Brain (organoid and tissue), 16 donors: ENCODE measurements at places on chromosomes 12 and 14. TPM values are rescaled to one million over a fixed set of nuclear protein-coding genes. Genes with fewer than 3 reads are reported as not detected.

SIX4 gene
- 4.9 TPM for polyA plus RNA-seq

PRPF40B gene
- 15.9 TPM for polyA plus RNA-seq

WBP11 gene
- polyA plus RNA-seq, result 43.2 TPM

GLT1D1 gene
- polyA plus RNA-seq, result 6.6 TPM

C12orf56 gene
- 2.5 TPM for polyA plus RNA-seq

KRT6C gene
- polyA plus RNA-seq, result not detected

BICDL1 gene
- 22.9 TPM for polyA plus RNA-seq

CISTR gene
- not detected for polyA plus RNA-seq

GSC gene
- not detected for polyA plus RNA-seq

ALX1 gene
- not detected for polyA plus RNA-seq

TAS2R46 gene
- polyA plus RNA-seq, result not detected

FLRT2 gene
- polyA plus RNA-seq, result 3.9 TPM

HOXC11 gene
- not detected for polyA plus RNA-seq

KLRC2 gene
- polyA plus RNA-seq, result 1.6 TPM

ATL1 gene
- 38.7 TPM for polyA plus RNA-seq

NTS gene
- not detected for polyA plus RNA-seq

ADAMTS20 gene
- polyA plus RNA-seq, result not detected

RIMBP2 gene
- polyA plus RNA-seq, result 15.0 TPM

ST8SIA1 gene
- 1.6 TPM for polyA plus RNA-seq

TPI1 gene
- polyA plus RNA-seq, result 1,087 TPM

KLRD1 gene
- 0.46 TPM for polyA plus RNA-seq

NINJ2 gene
- polyA plus RNA-seq, result 26.6 TPM

SIX1 gene
- 68.4 TPM for polyA plus RNA-seq

AQP6 gene
- polyA plus RNA-seq, result 1.4 TPM

TAS2R31 gene
- not detected for polyA plus RNA-seq

LRP1-AS gene
- polyA plus RNA-seq, result not detected

ADAM21 gene
- polyA plus RNA-seq, result not detected

PLEKHA5 gene
- polyA plus RNA-seq, result 8.6 TPM

IAPP gene
- polyA plus RNA-seq, result not detected

PMCH gene
- polyA plus RNA-seq, result not detected

BTBD7 gene
- 9.3 TPM for polyA plus RNA-seq

PTHLH gene
- 0.58 TPM for polyA plus RNA-seq

C12orf60 gene
- 5.4 TPM for polyA plus RNA-seq

TPH2 gene
- polyA plus RNA-seq, result not detected

KCNH3 gene
- polyA plus RNA-seq, result 30.6 TPM

PTGER2 gene
- polyA plus RNA-seq, result not detected

NRXN3 gene
- 8.8 TPM for polyA plus RNA-seq

SIX6 gene
- polyA plus RNA-seq, result 5.2 TPM

HIF1A gene
- polyA plus RNA-seq, result 80.8 TPM

PRPH gene
- polyA plus RNA-seq, result 166 TPM

IL31 gene
- polyA plus RNA-seq, result not detected

SERPINA12 gene
- polyA plus RNA-seq, result not detected

ACSM4 gene
- not detected for polyA plus RNA-seq

CFAP73 gene
- not detected for polyA plus RNA-seq

PRIMA1 gene
- 8.8 TPM for polyA plus RNA-seq

DAO gene
- 0.78 TPM for polyA plus RNA-seq

SPTSSA gene
- 24.1 TPM for polyA plus RNA-seq

EPYC gene
- not detected for polyA plus RNA-seq

CLEC2B gene
- 0.90 TPM for polyA plus RNA-seq

RTL1 gene
- 0.15 TPM for polyA plus RNA-seq

CLEC12A gene
- polyA plus RNA-seq, result not detected
